HS-27A (cell line): ENCODE measurements at places on chromosomes 7 and 10.
A peak's percentile ranks its signal among the peaks of the same experiment; 100 is the strongest.

DNA sequence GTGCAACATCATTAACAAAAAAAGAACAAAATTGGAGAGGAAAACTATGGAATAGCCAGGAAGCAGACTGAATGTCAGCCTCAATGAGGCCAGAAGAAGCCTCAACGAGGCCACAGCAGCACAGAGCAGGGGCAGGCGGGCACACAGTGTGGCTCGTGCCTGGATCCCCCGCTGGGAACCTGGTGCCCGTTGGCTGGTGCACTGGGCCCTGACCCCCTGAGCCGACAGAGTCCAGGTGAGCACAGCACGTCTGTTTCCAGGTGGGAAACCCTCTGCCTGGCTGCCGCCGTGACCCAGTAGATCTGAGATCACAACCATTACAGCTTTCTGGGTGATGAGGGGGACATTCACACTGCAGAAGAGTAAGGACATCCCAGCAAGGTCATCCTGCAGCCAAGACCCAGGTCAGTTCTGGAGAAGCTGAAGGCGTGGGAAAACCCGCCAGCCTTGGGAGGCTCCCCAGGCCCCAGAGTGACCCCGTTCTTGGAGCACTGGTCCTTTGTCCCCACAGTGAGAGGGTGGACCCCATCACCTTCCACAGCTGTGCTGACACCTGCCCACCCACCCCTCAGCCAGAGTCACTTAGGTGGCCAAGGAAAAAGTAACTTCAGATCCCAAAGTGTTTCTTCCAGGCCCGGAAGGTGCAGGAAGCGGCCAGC is 222.1 kb downstream of the ADARB2 start:
- DNase-seq: no peak

- no peak for DNase-seq
Observed at GRCh38 chr7:474605-475424, 44.8 kb downstream of the PDGFA start.

- DNase-seq: no peak
Observed at GRCh38 chr10:55400075-55400849, 599.2 kb upstream of the PCDH15 start.

DNA sequence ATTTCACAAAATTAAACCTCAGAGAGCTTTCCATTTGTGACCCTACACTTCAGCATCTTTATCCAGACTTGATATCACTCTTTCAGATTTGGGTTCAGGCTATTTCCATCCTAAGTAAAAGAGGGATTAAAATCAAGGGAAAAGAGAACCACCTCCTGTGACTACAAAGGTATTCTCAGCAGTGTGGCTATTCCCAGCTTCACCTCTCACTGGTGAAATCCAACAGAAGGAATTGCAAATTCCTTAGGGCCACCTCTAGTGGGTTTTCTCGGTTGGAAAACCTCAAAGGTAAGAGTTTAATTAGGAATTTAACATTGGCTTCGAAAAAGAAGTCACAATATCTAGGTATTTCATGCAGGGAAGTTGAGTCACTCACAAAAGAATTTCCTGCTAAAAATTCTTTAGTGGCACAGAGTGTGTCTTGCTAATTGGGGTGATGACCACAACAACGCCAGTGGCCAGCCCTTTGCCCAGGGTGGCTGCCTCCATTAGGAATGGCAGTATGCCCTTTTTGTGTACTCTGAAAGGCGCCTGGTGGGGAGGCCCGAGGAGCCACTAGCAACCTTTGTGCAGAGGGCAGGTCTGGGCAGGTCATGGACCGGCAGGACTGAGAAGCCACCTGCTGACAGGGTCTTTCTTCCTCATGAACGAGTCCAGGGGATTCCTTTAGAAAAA is 52.2 kb downstream of the SEM1 start:
- no peak for DNase-seq

DNA sequence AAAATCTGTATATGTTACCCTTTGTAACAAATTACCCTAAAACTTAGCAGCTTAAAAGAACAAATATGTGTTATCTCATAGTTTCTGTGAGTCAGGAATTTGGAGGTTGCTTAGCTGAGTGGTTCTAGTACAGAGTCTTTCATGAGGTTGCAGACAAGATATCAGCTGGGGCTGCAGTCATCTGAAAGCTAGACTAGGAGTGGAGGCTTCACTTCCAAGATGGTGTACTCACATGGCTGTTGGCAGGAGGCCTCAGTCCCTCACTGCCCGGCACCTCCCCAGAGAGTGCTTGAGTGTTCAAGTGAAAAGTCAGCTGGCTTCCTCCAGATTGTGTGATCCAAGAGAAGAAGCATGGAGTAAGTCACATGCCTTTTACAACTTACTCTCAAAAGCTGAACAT is 16.9 kb upstream of the GGCT start:
- DNase-seq: no peak

GRCh38 chr7:6271060-6271658 is 1.3 kb downstream of the CYTH3 start:
- DNase-seq: no peak

DNA sequence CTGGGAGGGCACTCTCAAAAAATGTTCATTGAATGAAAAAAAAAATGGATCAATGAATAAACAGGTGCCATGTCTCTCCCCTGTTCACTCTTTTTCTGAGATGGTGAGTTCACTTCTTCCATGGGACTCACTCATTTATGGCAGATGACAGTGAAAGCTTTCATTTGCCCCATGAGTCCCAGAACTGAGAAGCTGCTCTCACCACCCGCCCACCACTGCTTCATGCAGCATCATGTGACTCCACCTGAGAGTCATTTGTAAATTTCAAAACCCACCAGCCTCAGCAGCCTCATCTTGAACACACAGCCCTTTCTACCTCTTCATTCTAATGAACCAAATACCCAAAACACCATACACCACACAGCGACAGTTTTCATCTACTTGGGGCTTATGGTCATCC is 64.9 kb downstream of the SCRN1 start:
- DNase-seq: no peak

- no peak for DNase-seq
Observed at GRCh38 chr7:139722604-139723003, 55.2 kb downstream of the HIPK2 start.

DNA sequence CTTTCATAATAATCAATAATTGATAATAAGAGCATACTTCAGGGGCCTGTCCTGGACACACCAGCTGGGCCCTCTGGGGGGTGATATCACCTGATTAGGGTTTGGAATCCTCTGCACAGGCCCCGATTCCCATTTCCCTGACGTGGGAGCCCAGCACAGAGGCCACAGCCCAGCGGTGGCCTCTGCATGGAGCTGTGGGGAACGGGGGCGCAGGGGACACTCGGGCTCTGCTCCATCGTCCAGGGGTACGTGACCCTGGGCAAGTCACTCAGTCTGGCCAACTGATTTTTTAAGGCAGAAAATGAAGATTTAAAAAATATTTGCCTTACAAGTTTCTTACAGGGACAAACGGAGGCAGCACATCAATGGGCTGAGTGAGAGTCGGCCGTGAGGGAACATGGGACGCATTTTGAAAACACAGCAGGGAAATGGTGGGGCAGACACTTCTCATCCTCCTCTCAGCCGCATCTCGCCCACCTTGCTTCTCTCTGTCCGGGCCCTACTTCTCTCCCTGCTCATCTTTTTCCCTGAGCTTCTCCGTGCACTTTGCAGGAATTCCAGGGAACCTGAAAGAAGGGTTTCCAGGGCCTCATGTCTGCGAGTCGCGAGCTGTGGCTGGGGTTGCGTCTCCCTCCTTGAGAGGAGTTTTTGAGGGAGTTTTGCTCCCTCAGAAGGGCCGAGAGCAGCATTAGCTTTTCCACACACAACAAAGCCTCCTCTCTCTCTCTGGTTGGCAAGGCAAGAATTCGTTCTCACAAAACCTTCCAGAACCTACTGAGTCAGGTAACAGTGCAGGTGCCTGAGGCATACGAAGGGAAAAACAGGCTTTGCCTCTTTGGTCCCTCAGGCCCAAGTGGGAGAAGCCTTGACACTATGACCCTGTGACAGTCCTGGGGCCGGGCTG is 312.0 kb downstream of the WDR37 start:
- DNase-seq: no peak

GRCh38 chr7:86733783-86734182 is 90.1 kb downstream of the GRM3 start:
- DNase-seq: no peak

DNA sequence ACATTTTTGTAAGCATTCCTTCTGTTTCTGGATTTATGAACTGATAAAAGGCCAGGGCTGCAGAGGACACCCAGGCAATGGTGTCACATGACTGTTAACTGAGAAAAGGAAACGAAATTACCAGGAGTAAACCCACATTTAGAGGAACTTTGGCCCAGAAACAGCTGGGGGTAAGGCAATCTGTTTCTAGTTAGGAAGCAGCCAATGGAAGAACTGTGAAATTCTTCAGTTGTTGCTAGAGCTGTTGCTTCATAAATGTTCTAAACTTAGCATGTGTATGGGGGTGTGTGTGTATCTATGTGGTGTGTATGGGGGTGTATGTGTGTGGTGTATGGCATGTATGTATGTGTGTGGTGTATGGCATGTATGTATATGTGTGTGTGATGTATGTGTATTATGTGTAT is 11.8 kb upstream of the PDCD4 start:
- DNase-seq: no peak

DNA sequence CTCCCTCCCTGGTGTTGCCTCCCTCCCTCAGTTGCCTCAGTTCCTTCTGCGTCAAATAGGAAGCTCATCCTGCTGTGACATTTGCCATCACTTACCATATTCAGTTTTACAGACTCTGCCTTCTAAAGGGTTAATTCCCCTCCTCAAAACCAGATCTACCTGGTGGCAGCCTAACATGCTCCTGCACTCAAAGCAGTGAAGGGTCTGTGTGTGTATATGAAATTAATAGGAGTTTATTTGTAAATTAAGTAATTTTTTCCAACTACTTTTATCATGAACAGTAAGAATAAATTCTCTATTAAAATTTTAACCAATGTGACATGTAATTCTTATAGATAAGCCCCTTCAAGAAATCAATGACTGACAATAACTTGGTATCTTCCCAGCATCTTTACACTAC is 158.6 kb upstream of the INSYN2A start:
- DNase-seq: no peak

DNA sequence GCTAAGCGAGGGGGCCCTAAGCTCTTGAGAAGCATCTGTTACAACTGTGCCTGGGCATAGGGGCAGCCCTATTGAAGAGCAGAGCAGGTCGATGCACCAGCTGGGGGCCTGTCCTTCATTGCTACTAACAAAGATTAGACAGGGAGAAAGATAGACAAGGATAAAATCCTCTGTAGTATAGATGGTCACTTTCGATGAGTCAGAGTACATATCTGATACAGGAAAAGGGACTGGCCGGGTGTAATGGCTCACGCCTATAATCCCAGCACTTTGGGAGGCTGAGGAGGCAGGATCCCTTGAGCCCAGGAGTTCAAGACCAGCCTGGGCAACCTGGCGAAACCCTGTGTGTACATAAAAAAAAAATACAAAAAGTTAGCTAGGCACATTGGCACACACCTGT is 13.6 kb downstream of the OPTN start:
- no peak for DNase-seq

DNA sequence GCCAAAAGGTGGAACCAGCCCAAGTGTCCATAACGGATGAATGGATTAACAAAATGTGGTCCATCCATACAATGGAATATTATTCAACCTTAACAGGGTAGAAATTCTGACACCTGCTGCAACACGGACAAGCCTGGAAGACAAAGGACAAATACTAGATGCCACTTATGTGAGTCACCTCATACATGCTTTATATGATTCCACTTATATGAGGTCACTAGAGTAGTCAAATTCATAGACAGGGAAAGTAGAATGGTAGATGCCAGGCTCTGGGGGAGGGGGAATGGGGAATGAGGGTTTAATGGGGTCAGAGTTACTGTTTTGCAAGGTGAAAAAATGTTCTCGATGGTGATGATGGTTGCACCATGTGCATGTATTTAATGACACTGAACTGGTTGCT is 34.0 kb upstream of the CYTH3 start:
- DNase-seq: peak; percentile 77

- DNase-seq: peak; percentile 8
Observed at GRCh38 chr7:110573862-110574528, 516.9 kb upstream of the LRRN3 start.

- no peak for DNase-seq
Observed at GRCh38 chr7:124724507-124725192, 40.9 kb downstream of the GPR37 start.

- no peak for DNase-seq
Observed at GRCh38 chr10:31808258-31809218, 120.1 kb downstream of the ARHGAP12 start.

- no peak for DNase-seq
Observed at GRCh38 chr10:88064608-88065382, 201.4 kb downstream of the PTEN start.

DNA sequence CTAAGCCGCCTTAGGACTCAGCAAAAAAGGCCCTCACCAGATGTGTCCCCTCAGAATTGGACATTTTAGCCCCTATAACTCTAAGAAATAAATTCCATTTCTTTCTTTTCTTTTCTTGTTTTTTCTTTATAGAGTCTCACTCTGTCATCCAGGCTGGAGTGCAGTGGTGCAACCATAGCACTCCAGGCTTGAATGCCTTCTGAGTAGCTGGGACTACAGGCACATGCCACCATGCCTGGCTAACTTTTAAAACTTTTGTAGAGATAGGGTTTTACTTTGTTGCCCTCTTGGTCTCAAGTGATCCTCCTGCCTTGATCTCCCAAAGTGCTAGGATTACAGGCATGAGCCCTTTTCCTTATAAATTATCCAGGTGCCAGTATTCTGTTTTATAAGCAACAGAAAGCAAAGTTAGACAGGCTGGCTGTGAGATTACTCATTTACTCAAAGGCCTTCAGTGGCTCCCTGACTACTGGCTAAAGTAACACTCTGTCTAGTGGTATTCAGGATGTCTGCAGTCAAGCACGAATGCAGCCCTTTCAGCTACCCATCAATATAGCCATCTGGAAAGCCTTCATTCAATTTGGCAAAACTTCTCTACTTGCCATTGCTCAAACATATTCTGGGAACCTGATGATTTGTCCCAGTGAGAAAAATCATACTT is 128.6 kb downstream of the ICA1 start:
- no peak for DNase-seq

DNA sequence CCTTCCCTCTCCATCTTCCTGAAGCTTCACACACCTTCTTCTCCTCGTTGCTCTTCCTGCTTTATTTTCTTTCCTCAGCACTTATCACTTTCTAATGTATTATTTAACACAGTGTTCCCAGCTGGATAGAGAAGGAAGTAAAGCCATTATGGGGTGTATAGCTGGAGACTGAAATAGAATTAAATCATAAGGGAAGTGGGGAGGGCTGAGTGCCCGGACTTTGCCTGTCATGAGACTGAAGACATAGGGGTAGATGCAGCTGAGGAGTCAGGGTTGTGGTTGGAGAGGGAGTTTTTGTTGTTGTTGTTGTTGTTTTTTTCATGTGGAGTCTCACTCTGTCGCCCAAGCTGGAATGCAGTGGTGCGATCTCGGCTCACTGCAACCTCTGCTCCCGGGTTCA is 65.3 kb downstream of the GALNT11 start:
- DNase-seq: no peak

DNA sequence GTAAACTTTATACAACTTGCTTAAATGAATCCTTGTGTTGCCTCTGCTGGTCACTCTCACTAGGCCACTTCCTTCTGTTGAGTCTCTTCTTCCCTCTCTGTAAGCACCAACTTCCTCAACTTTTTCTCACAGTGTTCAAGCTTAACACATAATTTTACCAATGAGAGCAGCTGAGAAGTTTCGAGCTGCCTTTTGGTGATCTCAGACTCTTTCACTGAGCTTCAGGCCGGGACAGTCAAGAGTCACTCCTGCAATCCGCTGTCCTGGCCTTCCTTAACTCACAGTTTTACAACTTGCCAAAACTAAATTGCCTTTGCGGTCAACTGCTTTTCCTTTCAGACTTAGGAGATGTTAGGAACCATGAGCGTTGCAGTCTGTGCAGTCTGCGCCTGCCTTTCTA is 47.4 kb downstream of the PRPF18 start:
- no peak for DNase-seq

- DNase-seq: no peak
Observed at GRCh38 chr10:59362959-59363381, 621 bp upstream of the FAM13C start.

GRCh38 chr7:44378744-44379143 is 53.4 kb upstream of the CAMK2B start:
- DNase-seq: peak; percentile 62
